ENCODE measurements at places on chromosomes 5 and 9. TPM values are rescaled to one million over a fixed set of nuclear protein-coding genes. Genes with fewer than 3 reads are reported as not detected.
A peak's percentile ranks its signal among the peaks of the same experiment; 100 is the strongest.

Gene NR5A1
- not detected for total RNA-seq

DNA sequence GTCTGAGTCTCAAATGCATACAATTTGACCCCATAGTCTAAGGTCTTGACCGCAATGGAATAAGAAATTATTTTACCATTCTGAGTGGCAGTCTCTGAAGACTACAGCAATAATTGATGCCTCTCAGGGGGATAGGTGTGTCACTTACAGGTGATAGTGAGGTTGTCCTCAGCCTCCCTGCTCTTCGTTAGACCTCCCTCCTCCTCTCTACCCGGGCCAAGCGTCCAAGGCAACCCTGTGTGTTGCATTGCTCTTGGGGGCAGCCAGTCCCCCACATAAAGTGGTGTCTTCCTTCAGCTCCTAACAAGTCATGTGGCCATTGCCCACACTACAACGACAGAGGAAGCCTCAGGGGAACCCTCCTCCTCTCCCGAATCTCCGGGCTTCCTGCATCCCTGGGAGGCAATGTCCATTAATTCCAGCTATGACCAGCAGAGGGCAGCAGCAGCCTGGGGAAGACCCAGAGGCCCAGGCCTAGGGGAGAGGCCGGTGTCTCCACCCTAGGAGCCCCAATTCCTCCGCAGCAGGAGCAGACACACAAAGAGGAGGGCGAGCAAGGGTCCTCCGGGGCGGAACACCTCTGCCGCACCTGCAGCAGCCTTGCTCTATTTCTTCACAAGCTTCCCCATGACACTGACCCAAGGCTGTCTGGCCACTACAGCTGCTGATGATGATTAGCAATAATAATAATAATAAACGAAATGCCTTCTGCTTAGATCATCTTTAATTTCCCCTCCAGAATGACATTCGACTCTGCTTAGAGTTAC is 134.8 kb downstream of the KCNIP1 start:
- ATAC-seq, result peak; percentile 68

GRCh38 chr5:60463179-60463868 is 236.6 kb downstream of the DEPDC1B start:
- ATAC-seq, result no peak

DNA sequence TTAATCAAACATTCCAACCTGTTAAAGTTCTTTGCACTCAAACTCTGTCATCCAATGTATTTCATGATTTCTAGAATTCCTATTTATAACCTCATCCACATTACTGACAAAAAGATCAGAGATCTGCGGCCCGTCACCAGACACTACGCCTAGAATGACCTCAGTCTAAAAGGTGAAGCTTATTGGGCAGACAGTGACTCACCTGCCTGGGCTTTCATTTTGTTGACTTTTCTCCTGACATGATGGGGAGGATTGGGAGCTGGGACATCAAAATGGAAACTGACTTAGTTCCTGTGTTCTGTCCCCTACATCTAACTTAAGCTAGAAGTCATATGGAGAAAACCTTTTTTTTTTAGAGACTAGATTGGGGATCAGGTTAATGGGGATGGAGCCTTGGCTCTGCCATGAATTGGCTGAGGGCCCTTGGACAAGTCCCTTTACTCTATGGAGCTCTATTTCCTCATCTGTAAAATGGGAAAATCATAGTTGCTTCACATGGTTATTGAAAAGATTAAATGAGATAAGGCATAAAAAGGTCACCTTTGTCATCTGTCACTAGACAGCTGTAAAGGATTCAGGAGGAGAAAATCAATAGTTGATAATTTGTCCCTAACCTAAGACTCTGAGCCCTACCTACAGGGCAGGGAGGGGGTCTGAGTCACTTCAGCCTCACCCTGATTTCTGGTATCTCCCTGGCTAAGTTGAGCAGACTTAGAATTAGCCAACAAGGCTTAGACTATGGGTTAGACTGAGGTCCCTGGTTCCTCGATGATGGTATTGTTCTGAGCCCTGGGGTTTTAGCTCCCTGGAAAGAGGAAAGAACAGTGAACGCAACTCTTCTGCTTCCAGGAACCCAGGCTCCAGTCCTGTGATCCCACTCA is 224.8 kb upstream of the TBC1D2 start:
- ATAC-seq, result no peak

- ATAC-seq, result no peak
Measured at GRCh38 chr5:173627860-173628392, 11.5 kb upstream of the BOD1 start.
